ENCODE measurements at places on chromosomes 7 and 10. TPM values are rescaled to one million over a fixed set of nuclear protein-coding genes. Genes with fewer than 3 reads are reported as not detected.

- no peak for DNase-seq
These were observed 120.1 kb downstream of the ELAPOR2 start for GRCh38 chr7:86939197-86939814.

DNA sequence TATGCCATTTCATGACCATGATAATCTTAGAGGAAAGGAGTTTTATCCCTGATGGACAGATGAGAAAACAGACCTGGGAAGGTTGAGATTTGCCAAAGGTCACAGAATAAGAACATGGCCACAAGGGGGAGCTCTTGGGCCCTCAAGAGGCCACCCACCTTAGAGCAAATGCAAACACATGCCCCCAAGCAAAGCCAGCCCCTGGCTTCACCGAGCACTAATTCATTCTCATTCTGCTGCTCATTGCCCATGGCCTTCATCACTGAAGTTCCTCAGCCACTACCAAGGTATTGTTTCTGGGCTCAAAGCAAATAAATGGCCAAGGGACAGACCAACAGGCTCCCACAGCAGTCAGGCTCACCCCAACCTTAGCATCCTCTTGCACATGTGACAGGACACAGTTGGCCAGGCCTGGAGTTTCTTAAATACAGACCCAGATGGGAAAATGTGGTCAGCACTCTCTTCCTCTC, 44.2 kb downstream of the PDLIM1 start:
- peak; percentile 55 for DNase-seq

GRCh38 chr10:91642831-91643692, 10.2 kb upstream of the PPP1R3C start:
- DNase-seq = no peak

The PIP gene
- 1.1 TPM for total RNA-seq

GRCh38 chr7:2689343-2689847, 1.4 kb downstream of the AMZ1 start:
- DNase-seq = no peak

DNA sequence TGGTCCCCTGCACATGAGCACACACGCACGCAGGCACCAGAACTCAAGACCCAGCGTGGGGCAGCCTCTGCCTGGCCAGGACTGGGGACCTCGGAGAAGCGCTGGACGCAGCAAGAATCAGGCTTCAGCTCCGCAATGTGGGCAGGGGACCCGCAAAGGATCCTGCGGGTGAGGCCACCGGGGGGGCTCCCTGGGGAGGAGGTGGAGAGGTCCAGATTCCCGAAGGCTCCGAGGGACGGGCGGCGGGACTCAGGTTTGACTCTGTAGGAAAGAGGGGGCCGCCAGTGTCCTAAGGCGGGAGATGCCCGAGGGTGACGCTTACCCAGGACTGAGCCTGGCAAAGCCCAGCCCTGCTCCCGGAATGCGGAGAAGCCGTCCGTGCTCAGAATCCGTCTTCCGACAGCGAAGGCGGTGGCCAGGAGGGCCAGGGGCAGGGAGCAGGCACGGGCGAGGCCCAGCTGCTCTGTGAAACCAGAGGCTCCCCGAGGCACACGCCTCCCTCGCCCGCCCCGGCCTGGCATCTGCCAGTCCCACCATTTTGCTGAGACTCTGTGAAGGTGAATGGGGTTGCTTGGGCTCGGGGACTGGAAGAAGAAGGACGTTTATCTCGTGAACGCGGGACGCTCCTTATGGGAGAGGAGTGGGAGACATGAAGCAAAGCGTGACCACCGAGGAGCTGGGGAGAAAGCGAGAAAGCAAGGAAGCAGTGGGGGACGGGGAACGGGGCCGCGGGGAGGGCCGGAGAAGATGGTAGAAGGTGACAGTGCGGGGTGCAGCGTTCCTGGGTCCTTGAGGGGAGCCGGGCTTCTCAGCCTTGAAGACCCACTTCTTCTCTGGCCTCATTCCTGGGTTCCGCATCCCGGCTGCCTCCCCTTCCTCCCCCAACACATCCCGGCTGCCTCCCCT, 489.2 kb downstream of the PTPRN2 start:
- DNase-seq = no peak

The SYT15B gene
- total RNA-seq = 1.8 TPM

The PAX4 gene
- total RNA-seq = not detected

DNA sequence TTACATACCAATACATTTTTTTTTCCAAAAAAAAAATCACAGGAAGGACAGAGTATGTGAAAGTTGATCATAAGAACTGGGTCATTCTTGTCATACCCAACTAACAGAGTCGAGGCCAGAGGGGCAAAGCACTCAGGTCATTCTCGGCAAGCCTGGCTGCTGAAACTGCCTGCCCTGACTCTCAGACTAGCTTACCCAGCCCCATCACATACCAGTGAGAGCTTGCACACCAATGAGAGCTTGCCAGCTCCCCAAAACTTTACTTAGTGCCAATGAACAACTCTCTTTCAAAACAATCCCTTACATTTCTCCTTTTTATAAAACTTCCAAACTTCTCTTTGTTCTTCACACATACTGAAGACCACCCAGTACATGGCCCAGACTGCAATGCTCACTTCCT, 48.9 kb downstream of the VOPP1 start:
- DNase-seq = no peak

GRCh38 chr7:155963356-155963755, 151.1 kb upstream of the SHH start:
- DNase-seq = no peak

DNA sequence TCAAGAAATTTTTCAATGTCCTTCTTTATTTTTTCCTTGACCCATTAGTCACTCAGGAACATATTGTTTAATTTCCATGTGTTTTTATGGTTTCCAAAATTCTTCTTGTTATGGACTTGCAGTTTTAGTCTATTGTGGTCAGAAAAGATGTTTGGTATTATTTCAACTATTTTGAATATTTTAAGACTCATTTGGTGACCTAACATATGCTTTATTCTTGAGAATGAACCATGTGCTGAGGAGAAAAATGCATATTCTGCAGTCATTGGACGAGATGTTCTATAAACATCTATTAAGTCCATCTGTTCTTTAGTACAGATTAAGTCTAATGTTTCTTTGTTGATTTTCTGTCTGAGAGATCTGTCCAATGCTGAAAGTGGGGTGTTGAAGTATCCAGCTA, 42.3 kb upstream of the MDFIC start:
- no peak for DNase-seq

GRCh38 chr10:30823651-30824050, 194.1 kb upstream of the LYZL2 start:
- no peak for DNase-seq

DNA sequence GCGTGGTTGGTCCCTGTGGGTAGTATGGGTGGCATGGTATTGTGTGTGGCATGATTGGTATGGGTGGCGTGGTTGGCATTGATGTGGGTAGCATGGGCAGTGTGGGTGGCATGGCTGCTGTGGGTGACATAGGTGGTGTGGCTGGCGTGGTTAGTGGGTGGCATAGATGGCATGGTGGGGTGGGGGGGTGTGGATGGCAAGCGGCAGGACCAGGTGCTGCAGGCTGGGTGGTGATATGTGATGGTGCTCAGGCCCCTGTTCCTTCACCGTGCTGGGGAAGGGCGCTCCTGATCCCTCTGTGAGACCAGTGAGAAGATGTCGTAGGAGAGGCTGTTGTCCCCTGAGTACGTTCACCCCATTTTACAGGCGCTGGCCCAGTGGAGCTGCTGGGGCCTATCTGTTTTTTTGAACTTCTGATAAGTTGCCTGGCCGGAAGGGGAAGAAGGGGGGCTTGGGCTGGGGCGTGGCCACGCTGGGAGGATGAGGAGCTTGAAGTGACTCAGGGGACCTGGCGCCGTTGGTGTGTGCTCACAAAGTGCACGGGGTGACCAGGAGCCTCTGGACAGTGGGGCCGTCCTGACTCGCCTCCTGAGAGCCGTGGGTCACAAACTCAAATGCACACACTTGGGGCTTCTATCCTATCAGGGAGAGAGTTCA, 17.5 kb downstream of the INPP5A start:
- no peak for DNase-seq

The MEIG1 gene
- total RNA-seq = not detected

DNA sequence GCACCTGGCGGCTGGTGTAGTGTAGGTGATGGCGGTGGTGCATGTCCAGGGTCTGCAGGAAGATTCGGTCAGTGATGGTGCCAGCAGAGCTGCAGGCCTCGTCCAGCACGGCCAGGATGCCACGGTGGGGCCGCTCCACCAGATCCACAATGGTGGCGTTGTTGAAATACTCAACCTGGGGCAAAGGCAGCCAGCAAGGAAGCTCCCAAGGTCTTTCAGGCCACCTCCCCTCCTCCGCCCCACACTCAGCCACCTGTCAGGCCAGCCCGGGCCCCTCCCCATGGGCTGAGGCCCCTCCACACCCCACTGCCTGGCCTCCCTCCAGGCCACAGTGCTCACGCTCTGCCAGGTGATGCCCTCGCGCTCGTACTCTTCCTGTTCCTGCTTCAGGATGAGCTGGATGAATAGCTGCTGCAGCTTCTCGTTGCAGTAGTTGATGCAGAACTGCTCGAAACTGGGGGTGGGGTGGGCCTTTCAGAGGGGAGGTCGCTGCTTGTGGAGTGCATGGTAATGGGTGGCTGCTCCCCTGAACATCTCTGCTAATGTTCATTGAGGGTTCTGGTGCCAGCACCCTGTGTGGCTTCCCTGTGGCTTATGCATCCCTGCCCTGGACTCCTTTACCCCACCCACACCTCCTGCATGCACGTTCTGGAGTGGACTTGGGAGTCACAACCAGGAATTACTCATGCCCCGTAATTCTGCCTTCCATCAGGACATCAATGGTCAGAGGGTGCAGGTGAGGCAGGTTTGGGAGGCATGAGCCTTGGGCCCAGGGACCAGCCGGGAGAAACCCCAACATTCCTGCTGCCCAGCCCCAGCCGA, 8.9 kb downstream of the MYO1G start:
- DNase-seq = no peak
